Activated CD8-positive, alpha-beta memory T cell treated with anti-CD3 and anti-CD28 coated beads for 1 hour (primary cell): ENCODE measurements at places on chromosomes 7 and 10.

- DNase-seq, result no peak
Observed at GRCh38 chr10:109946680-109947079, 23.4 kb upstream of the XPNPEP1 start.

GRCh38 chr7:95334447-95334846 is 10.1 kb upstream of the PON1 start:
- DNase-seq, result no peak

- no peak for DNase-seq
Observed at GRCh38 chr10:75497997-75498883, 66.8 kb downstream of the LRMDA start.

DNA sequence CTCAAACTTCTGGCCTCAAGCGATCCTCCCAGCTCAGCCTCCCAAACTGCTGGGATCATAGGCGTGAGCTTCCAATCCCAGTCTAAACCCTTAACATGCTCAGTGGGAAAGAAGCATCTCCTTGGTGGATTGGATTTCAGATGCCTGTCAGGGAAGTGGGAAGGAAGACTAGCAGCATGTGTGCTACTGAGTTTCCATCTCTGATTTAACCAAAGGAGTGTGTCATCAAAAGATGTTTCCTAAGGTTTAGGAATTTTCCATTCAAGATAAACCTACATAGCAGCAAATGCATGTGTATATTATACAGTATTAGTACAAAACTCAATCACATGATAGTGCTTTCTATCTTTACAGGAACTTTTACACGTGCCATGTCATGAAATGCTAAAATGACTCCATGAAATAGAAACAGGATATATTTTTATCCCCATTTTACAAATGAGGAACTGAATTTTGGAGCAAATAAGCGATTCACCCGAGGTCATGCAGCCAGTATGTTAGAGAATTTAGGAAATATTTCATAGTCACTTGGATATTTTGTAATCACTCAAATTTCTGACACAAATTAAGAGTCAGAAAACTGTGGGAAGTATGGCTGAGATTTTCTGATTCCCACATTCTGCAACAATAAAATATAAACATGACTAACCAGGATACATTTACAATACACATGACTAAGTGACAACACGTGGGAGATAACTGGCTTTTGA is 11.4 kb upstream of the TMEM26 start:
- no peak for DNase-seq

GRCh38 chr10:87092376-87092860 is 2.2 kb downstream of the GLUD1 start:
- no peak for DNase-seq

DNA sequence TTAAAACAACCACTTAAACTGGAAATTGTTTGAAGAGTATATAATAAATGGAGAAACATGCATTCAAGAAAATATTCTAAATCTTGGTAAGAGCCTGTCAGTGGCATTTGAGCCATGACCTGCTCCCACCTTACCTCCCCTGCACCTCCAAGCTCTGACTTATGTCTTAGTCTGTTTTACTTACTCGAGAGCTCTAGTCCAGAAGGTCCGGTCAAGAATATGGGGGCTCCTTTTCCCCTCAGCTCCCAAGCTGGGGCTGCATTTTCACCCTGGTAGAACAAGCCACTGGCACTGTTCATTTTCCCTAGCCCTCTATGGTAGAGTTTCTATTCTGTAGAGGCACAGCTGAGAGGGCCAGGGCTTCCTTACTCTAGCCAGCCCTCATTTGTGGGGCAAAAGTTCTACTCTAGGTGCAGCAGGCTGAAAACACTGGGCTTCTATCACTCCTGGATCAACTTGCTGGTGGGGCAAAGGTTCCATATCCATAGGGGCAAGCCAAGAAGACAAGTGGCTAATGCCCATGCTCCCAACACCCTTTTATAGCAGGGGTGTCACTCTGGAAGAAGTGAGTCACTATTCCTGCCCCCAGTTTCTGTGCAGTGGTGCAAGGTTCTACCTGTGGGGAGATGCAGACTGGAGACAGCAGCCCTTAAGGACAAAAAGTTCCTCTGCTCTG is 40.6 kb downstream of the ZNF438 start:
- no peak for DNase-seq

DNA sequence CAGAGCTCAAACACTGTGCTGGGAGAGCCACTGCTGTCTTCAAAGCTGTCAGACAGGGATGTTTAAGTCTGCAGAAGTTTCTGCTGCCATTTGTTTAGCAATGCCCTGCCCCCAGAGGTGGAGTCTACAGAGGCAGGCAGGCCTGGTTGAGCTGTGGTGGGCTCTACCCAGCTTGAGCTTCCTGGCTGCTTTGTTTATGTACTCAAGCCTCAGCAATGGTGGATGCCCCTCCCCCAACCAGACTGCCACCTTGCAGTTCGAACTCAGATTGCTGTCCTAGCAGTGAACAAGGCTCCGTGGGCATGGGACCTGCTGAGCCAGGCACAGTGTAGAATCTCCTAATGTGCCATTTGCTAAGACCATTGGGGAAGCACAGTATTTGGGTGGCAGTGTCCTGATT is 4.6 kb upstream of the CYP2C19 start:
- DNase-seq, result no peak

DNA sequence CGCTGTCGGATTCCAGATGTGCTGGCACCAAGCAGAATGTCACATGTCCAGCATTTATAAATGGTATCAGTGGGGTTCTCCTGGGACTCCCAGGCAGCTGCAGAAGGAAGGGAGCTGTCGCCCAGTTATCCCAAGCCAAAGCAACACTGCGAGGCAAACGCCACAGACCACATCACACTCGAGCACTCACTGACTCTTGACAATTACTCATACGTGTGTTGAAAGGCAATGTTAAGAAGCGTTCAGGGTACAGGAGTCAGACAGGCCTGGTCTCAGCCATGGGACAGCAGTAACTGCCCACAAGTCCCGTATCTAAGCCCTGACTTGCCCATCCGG is 113.4 kb downstream of the DIP2C start:
- no peak for DNase-seq

DNA sequence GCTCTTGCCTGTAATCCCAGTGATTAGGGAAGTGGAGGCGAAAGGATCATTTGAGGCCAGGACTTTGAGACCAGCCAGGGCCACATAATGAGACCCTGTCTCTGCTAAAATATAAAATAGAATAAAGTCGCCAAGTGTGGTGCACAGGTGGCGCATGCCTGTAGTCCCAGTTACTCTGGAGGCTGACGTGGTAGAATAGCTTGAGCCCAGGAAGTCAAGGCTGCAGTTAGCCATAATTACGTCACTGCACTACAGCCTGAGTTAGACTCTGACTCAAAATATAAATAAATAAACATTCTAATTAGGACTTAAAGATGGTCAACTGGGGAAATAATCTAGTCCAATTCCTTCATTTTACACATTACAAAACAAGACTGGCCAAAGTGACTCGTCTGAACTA is 768 bp downstream of the CHCHD2 start:
- no peak for DNase-seq

DNA sequence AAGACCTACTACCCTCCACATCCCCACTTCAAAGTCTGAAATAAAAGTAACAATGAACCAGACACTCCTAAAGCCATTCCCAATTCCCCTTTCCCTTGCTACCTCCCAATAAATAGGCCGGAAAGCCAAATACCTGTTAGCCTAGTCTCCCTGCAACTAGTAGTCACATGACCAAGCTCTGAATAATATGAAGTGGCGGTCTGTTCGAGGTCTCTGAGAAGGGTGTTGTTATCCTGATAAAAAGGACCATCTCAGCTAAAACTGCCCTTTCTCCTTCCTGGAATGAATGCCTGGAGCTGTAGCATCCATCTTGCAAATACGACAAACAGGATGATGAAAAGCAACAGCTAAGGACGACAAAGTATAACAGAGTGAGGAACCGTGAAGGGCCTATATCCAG is 6.0 kb downstream of the KIF5B start:
- DNase-seq, result no peak

- no peak for DNase-seq
Observed at GRCh38 chr7:22921386-22922086, 92.4 kb downstream of the HYCC1 start.

DNA sequence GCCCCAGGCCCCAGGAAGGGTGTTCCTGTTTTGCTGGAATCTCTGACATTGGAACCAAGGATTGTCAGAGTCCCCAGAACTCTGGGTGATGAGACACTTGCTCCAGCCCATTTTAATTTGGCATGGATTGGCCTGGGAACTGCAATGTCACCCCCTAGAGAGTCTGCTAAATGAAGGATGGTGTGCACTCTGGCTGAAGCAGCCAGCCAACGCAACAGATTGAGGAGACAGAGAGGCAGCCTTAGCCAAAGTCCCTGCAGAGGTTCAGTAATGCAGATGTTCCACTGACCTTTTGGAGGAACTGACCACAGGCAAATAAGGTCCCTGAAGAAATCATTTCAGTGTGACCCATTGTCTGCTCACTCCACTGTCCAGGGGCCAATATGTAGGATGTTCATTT is 13.4 kb downstream of the LRRC18 start:
- no peak for DNase-seq

DNA sequence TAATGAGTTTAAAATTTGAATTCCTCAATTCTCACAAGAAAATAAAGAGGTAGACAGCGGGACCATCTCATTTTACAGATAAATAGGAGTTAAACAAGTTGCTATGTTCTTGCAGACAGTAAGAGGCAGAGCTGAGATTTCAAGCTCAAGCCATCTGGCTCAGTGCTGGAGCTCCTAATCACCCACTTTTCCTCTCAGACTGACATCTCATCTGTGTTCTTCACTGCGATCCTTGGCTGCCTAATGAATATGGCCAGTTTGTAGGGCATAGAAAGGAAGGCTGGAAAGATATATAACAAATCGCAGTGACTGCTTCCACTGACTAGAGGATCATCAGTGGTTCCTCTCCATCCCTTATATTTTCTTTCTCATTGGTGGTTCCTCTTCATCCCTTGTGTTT is 151.2 kb downstream of the MPP7 start:
- no peak for DNase-seq

- no peak for DNase-seq
Observed at GRCh38 chr7:34011696-34012095, 106.4 kb downstream of the BMPER start.

DNA sequence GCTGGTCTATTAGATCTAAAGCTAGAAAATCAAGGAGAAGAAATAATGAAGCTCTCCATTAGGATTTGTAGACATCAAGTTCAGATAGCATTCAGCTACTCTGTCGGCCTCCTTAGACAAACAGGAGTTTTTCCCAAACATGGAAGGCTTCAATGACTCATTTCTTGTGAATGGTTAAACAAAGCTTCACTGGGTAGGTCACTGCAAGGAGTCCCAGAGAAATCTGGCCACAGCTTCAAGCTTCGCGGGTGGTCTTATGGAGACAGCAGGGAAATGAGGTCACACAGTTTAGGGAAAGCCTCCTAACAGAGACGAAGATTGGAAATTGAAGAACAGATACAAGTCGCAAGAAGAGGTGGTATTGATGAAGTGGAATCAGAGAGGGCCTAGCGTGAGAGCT is 22.6 kb upstream of the LRRC72 start:
- no peak for DNase-seq

GRCh38 chr7:27220440-27220955 is 20.6 kb upstream of the HOXA13 start:
- DNase-seq, result no peak

DNA sequence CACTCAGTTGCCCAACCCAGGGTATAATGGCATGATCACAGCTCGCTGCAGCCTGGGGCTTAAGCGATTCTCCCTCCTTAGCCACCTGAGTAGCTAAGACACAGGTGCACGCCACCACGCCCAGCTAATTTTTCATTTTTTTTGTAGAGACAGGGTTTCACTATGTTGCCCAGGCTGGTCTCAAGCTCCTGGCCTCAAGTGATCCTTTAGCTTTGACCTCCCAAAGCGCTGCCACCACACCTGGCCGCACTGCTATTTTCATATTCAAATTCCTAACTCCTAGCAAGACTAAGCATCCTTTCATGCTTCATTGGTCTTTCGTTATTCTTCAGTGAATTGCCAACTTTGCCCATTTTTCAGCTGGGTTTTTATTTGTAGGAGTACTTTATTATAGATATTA is 30.4 kb upstream of the DAGLB start:
- DNase-seq, result no peak
